ENCODE measurements at places on chromosomes 7 and 10.

GRCh38 chr7:66921396-66921917 lies 432 bp downstream of the TMEM248 start:
- DNase-seq = no peak

- DNase-seq = no peak
Observed at GRCh38 chr10:70563230-70563629, 39.3 kb downstream of the PRF1 start.

DNA sequence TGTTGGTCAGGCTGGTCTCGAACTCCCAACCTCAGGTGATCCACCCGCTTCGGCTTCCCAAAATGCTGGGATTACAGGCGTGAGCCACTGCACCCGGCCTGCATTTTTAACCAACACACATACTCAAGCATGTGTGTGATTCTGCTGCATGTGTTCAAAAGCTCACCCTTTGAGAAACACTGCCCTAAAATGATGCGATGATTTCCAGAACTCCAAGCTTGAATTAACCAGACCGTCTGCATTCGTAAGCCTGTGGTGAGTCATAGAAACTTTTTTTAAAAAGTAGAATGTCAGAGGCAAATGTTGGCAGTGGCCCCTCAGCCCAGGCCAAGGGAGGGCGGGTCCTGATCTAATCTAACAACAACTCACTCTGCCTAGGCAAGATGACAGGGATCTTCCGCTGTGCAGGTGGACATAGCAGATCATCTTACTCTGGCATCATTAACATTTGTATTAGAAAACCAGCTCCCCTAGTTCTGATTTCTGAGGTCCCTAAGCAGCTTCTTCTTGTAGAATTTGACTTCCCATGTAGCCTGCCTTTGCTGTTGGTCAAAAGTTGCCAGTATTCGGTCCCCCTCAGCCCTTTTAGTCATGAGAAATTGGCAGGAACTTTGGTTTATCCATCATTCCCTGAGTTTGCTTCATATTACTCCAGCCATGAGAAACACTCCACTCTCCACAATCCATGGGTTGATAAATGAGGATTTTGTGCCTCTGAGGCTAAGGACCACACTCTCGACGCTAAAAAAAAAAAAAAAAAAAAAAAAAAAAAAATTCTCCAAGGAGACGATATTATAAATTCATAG lies 190.4 kb downstream of the SKIDA1 start:
- no peak for DNase-seq

DNA sequence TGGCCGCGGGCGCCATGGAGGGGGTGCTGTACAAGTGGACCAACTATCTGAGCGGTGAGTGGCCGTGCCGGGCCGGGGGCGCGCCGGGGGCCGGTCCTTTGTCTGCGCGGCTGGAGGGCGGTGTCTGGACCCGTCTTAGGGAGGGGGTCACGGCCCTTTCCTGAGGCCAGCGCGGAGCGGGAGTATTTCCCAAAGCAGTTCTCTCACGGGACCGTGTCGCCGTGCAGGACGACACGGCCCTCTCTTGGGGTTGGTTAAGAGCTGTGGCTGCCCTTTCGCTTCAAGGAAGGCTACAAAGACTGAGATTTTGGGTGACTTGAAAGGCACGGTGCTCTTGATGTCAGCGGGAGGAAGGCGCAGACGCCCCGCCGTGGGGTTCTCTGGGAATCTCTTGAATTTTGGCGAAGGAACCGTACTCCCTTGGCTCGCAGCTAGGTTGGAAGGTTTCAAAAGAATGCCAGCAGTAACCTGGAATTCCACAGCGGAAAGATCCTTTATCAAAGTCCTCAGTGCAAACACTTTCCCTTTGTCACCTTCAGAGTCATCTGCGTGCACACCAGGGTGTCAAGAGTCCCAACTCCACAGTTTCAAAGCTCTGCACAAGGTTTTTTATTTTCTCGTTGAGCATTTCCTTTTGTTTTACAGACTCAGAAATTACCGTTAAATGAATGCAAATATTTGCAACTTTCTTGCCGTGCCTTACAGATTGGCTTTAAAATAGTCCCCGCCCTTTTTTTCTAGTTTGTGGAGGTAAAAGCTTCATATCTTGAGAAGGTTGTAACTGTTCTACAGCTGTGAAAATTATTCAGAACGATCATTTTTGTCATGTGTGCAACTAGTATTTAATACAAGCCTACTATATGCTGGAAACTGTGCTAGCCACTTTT lies 780 bp downstream of the PLEKHA8 start:
- DNase-seq = no peak

Data from activated CD4-positive, CD25-positive, alpha-beta regulatory T cell treated with anti-CD3 and anti-CD28 coated beads, Interleukin-2, amount 50 U/mL, for 16 hours (primary cell).